ENCODE measurements at places on chromosomes 4 and X.

DNA sequence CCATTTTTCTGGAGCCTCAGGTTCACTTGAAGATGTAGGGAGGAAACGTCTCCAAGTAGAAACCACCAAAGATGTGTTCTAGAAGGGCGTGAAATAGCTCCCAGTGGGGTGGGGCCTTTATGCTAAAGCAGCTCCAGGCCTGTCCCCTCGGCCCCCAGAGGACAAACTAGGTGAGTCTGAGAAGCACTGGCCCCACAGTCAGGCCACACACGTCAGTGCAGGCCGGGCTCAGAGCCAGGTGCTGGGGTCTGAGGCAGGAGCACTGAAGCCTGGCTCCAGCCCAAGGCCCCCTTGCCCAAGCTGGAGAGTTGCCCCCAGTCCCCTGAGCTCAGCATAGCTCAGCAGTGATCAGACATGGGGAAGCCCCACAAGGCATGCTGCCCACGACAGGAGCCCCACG, 95.4 kb upstream of the PSAPL1 start:
- no peak for DNase-seq

GRCh38 chr4:142698552-142698951, 147.5 kb downstream of the INPP4B start:
- no peak for DNase-seq

DNA sequence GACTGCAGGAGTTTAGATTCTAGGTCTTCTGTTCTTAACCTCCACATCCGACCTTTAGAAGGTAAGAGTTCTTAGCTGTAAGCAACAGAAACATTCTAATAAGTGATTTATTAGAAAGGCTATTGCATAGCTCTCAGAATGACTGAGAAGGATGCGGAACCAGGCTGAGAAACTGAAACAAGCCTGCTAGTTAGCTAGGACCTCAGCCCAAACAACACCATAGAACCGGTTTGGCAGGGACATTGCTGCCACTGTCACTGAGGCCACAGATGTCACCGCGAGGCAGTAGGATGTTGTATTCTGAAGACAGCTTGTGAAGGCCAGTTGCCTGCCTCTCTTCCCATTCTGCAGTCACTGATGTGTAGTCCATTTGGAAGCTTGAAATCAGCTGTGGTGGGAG, 160.0 kb upstream of the ARX start:
- DNase-seq = no peak

DNA sequence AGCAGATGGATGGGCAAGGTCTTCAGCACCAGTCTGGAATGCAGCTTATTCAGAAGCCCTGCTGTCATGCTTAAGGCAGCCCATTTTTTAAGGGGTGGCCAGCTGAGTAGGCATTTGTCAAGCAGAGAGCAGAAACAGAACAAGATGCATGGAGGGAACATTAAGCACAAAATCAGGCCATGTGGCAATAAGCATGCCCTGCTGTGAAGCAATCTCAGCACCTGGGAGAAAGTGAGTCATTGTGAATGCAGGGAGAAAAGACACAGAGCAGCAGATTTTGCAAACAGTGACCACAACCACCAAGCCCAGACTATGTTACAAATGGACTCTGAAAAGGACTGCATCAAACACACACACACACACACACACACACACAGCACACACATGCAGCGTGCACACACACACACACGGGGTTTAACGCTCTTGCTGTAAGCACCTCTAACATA, 94.1 kb upstream of the GALNT7 start:
- DNase-seq = no peak

- DNase-seq = no peak
Measured at GRCh38 chr4:89997171-89997704, 102.6 kb downstream of the MMRN1 start.

- DNase-seq = no peak
Measured at GRCh38 chr4:155609455-155610059, 57.1 kb upstream of the GUCY1A1 start.

- no peak for DNase-seq
Measured at GRCh38 chr4:169626331-169627282, 6.2 kb downstream of the CLCN3 start.

DNA sequence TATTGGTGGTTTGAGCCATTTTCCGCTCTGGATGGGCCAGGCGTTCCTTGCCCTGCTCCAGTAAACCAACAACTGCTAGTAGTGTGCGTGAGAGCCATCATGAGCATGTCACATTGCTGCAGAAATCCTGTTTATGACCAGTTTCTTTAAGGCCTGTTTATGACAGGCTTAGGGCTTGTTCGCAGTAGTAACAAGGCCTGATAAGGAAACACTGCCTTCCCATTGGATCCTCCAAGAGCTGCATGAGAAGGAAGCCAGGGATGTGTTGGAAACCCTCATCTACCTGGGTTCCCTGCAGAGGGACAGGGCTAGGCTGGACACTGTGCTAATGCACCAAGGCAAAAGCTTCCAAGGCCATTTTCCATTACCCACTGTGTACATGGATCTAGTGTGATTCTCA, 153.9 kb downstream of the ZNF518B start:
- no peak for DNase-seq

DNA sequence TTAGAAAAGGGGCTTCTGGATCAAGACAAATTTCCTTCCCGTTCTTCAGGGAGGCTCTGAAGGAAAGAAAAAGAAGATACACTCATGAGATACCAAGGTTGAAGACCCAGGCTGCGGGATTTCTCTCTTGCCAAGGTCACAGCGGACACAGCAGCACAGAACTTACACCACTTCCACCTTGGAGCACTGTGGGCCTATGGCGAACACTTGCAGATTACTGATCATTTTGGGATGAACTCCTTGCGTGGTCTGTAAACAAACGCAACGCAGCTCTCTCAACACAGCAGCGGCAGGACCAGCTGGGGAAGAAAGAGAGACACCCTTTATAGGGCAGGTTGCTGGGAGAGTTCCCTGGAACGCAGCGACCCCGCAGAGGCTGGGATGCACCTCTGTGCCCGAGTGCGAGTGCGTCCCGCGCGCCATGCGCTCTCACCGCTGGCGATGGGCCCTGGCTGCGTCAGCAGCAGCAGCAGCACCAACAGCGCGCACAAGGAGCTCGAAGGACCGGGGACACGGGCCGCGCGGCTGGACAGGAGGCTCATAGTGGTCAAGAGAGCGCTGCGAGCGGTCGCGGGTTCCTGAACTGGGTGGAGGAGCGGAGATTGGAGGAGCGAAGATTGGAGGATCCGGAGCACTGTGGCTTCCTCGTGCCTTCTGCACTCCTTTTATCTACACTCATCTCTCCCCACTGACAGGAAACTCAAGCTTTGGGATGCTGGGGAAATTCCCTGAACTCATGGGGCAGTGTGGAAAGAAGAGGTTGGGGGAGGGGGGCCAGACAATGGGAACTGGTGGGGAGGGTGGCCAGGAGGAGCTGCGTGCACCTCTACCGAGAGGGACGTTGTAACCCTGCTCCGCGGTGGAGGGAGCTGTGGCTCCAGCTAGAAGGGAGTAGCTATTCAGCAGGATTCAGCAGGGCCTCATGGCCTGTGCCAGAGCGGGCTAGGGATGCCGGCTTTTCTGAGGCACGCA, at the start of gene CXCL5:
Gene CXCL5 (minus strand): TSS at position 638 of the 972 bp plus-strand sequence. CDS start 96 bp downstream, at position 542.
- no peak for DNase-seq

DNA sequence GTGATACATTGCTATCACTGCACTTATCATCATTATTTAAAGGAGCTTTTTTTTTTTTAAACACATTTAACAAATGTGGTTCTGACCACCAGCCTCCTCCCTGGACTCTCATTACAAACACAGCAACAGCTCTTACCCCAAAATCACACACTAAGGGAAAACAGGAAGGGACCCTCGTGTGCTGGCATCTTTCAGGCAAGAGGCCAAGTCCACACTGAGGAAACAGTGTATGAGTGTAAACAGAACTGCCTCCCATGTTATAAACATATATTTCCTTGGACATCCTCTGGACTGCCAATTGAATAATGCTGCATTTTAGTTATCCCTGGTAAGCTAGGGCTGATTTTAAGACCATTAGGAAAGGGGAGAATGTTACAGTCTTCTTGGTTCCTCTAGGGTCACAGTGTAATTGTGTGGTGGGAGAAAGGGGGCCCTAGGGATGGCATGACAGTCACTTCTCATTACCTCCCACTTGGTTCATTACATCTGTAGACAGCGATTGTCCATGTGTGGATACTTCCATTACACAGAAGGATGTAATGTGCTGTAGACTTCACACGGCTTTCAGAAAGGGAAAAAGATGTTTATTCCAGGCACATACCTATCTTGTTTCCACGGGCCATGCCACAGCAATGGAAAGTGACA, 244.6 kb upstream of the TET2 start:
- no peak for DNase-seq

DNA sequence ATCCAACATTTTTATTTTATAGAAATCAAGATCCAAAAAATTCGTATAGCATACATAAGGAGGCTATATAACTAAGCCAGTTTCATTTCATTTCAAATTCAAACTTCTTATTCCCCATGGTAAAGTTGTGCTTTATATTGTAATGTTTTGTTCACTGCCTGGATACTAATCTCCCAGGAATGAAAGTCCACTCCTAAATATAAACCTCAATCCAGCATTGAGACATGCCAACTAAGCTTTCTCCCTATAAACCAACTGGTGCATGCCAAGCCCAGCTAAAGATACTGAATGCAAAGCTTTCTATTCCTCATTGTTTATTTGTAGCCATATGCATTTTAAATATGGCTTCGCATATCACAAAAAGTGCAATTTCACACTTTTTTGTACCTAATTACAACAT, 63.8 kb upstream of the INPP4B start:
- no peak for DNase-seq

- no peak for DNase-seq
Measured at GRCh38 chr4:2832309-2832980, 11.2 kb upstream of the ADD1 start.

GRCh38 chr4:15003891-15004738, 1.8 kb downstream of the CPEB2 start:
- no peak for DNase-seq
